NCI-H774 (cell line): ENCODE measurements at places on chromosomes 4 and X.
A peak's percentile ranks its signal among the peaks of the same experiment; 100 is the strongest.

GRCh38 chr4:177483271-177483670 lies 41.0 kb upstream of the AGA start:
- no peak for DNase-seq

- DNase-seq = no peak
These were observed 202.3 kb upstream of the NEIL3 start for GRCh38 chr4:177107288-177107921.

DNA sequence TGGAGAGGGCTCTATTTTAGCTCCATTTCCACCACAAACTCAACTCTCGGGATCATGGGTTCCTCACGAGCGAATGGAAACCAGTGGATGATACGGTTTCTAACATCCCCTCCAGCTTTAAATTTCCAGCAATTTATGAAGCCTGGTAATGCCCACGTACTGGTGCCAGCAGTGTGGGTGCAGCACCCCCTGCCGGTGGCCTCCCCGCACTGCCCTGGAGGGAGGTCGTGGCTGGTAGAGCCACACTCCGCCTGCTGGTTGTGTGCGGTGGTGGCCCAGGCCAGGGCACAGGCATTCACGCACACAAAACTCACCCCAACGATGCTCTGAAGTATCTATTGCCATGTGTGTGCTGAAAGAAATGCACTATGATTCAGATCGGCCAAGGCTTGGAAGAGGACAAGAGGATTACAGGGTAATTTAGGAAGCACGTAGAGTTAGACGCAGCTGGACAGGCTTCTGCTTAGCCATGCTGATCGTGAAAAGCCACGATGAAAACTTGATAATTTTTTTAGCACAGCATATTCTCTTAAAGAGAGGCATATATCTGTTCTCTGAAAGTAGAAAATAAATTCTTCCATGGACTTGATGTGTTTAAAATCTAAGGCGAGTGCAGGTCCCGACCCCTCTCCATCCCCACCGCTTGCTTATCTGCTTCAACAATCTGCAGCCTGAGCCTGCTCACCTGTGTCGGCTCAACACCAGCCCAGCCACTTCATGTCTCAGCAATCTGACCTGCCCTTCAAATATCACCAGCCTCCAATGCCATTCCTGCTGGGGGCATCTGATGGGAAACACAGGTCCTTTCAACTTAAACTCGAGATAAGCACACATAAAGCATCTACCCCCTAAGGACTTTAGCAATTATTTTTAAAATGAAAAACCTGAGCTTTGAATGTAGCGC lies 59.1 kb downstream of the SCD5 start:
- no peak for DNase-seq

GRCh38 chr4:177386278-177386815 lies 55.9 kb downstream of the AGA start:
- no peak for DNase-seq

DNA sequence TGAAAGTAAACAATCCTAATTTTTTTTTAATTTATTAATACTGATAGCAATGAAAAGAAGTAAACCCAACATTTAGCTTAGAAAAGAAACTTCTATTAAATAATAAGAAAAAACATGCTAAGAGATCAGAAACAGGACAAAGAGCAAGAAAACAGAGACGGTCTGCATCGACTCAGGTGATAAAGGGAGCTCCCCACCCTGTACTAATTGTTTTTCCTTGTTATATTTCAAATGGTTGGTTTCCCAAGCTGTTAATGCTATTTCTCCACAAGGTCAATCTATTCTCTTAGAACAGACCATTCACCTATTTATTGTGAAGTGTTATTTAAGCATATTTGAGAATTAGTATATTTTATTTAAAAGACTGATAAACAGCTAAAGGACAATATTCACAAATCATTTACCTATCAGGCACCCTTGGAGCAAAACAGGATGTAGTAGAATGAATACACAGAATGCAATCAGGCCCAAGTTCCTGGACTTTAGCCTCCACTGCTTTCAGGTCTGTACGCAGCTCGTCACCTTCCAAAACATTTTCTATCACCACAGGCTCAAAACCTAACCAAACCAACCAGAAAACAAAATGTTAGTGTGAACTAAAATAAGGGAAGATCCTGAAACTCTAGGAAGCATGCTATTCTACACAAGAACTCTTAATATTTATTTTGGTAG lies 5.5 kb downstream of the SEPSECS start:
- no peak for DNase-seq

- no peak for DNase-seq
These were observed 100.4 kb upstream of the FAM9B start for GRCh38 chrX:9134366-9134765.

- DNase-seq = no peak
These were observed 15.9 kb upstream of the CCNQ start for GRCh38 chrX:153614818-153615217.

DNA sequence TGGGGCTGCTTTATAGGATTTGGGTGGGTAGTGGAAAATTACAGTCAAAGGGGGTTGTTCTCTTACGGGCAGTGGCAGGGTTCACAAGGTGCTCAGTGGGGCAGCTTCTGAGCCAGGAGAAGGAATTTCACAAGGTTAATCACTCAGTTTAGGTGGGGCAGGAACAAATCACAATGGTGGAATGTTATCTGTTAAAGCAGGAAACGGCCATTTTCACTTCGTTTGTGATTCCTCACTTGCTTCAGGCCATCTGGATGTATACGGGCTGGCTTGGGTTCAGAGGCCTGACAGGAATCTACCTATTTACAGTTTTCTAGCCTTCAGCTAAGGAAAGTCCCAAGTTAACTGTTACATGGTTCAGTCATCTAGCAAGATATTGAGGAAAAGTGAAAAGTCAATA lies 1003.5 kb downstream of the STPG2 start:
- no peak for DNase-seq

GRCh38 chr4:108170631-108171338 lies 2.1 kb upstream of the LEF1 start:
- no peak for DNase-seq

- DNase-seq = no peak
These were observed 211.7 kb downstream of the ZNF674 start for GRCh38 chrX:46333550-46333949.

DNA sequence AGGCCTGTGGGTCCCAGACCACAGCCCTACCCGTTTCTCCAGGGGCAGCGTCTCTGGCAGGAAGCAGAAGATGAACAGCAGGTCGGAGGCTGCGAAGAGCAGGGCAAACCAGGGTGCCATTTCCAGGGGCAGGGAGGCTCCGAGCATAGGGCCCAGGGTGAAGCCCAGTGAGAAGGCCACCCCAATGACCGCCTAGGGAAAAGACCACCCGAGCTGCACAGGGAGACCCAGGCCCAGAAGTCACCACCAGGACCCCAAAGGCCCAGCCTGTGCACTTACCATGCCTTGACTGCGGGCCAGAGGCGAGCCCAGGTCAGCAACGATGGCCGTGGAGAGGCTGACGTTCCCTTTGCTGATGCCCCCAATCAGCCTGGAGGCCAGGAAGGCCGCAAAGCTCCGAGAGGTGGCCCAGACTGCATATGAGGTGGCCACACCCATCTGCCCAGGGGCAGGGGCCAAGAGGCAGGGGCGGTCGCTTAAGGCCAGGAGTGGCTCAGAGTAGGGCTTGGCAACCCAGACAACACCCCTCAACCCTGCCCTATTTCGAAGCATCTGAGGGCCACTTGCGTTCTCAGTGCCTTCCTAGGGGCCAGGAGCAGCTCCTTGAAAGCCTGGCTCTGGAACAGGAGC lies 30.8 kb downstream of the NOP14 start:
- DNase-seq = no peak

- no peak for DNase-seq
These were observed 176.9 kb upstream of the SCML1 start for GRCh38 chrX:17560385-17560784.

DNA sequence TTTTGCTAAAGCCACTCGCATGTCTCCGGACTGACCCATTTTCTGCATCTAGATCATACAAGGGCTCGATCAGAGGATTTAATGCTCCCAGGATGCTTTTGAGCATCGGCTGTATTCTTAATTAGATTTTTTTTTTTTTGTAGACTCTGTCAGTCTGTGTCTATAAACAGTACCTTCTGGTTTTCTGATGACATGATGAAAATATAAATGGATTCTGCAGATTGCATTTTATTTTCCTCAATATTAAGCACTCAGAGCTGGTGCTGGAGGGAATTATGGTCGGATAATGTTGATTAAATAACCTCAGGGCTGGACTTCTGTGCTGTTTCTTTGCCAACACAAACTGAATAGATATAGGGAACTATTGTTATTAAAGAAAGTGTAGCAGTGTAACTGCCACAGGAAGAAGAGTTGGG lies 57.1 kb upstream of the LIMCH1 start:
- DNase-seq = no peak

GRCh38 chr4:36277533-36277932 lies 3.9 kb upstream of the DTHD1 start:
- DNase-seq = no peak

DNA sequence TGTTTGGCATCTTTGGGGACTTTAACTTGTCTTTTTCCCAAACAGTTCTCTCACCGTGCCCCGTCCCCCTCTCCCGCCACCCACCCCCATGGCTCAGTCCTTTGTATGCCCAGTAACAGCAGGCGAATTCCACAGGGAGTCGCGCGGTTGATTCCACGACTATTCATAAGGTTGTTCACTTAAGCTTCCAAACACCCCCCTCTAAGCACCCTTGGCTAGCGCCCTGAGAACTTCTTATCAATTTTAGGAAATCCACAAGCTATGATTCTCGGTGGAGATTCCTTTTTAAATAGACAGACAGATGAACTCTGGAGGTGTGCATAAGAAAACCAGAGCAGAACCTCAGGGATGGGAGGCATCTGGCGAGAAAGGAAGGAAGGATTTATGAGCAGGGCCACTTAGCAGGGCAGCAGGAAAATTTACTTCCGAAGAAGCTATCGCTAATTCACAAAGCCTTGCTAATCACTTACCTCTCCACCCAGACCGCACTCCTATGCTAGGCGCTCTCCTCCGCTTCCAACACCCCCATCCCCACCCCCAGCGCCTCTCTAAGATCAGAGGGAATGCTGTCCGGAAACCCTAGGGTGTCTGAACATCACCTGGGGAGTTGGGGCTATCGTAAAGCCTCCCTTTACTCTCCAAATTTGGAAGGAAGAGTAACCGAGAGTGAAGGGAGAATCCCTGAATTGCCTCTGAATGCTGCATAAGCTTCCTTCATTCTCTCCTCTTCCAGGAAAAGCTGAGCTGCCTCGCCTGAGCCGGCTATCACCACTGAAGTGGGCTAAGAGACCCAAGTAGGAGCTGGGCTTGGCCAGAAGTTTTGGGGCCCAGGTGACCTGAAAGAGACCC lies 1.7 kb downstream of the UNC5C start:
- no peak for DNase-seq

GRCh38 chrX:82141942-82142341 lies 940.0 kb downstream of the SH3BGRL start:
- DNase-seq = no peak

- DNase-seq = no peak
These were observed 44.9 kb upstream of the SMAD1 start for GRCh38 chr4:145436796-145437195.

- no peak for DNase-seq
These were observed 41.8 kb downstream of the RPS6KA3 start for GRCh38 chrX:20224814-20225487.

GRCh38 chr4:128859887-128860677 lies 50.6 kb downstream of the JADE1 start:
- DNase-seq = no peak

- DNase-seq = no peak
These were observed 195.9 kb downstream of the SHOX start for GRCh38 chrX:826448-826847.

DNA sequence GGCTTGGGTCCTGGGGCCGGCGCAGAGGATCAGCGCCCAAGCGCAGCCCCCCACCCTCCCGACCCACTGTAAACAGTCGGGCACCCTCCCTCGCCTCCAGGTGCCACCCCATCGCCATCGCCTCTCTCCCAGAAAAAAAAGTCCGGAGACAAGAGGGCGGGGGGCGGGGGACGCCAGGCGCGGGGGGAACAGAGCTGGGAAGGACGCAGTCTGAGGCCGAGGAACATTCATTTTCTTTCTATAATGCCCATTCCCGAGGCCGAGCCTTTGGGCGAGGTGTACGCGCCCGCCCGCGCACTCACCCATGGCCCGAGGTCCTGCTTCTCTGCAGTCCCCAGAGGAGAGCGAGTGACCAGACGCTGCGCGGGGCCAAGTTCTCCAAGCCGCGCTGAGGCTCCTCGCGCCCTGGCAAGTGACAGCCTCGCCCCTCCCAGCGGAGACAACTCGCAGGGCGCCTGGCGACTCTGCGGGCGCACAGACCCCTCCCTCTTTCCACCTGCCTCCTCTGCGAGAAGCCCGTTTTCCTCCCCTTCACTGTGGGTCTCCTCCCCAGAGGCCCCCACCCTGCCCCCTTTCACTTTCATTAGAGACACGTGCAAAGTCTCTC lies 63.5 kb upstream of the WDR17 start:
- DNase-seq = peak; percentile 49

DNA sequence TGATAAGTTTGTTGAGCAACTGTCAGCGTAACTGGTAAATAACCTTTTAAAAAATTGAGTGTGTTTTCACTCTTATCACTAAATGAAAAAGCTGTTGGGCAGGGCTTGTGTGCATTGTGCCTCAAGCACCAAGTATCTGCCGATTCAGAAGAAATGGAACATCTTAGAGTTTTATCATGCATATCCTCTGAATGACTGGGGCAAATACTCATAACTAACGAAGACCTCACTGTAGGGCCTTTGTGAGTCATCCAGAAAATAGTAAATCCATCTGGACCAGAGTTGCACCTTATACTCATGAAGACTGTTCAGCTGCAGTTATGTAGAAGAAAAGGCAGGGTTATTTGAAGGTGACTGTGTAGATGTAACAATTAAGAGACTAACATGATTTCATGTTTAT lies 222.1 kb downstream of the CAMK2D start:
- no peak for DNase-seq

DNA sequence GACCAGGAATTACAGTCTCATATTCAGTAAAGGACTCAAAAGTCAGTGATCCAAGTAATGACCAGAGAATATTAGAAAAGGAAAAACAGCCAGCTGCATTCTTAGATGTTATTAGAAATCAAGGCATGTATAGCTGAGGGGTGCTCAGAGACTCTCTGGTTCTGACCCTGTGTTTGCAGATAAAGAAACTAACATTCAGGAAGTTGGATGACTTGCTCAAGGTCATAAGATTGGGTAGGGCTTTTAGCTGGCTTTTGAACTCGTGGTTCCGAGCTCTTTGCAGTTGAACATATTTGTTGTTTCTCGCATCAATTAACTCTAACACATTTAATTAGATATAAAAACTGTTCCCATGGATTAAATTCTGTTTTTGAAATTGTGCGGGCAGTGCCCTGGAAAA lies 62.5 kb upstream of the ENPP6 start:
- no peak for DNase-seq
